Brain pericyte (primary cell): ENCODE measurements at places on chromosomes 12 and 14.
A peak's percentile ranks its signal among the peaks of the same experiment; 100 is the strongest.

- DNase-seq: no peak
Measured at GRCh38 chr12:58537278-58537677, 383.0 kb downstream of the LRIG3 start.

- peak; percentile 57 for DNase-seq
Measured at GRCh38 chr12:57782608-57783465, at the start of gene TSFM. Gene TSFM, plus strand, starts transcription at chr12:57782787. Its CDS starts 15 bp downstream, at chr12:57782802.

- no peak for DNase-seq
Measured at GRCh38 chr14:64201921-64202545, 92.1 kb downstream of the ESR2 start.

- no peak for DNase-seq
Measured at GRCh38 chr12:31578632-31579031, 12.3 kb downstream of the DENND5B start.

DNA sequence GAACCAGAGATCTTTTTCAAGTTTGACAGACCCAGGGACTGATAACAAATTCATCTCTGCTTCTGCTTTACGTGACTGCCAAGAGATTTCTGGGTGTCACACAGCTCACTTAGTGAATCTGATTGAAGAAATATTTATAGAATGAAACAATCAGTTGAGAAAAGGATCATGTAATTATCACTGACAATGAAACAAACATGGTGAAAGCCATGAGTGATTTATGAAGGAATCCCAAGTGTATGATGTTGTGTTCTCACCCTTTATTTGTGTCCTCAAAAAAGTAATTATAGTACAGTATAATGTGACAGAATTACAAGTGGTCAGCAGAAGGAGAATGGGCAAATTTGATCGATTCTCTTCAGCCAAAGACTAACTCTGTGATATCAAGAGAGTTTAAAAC, 177.3 kb downstream of the BMP4 start:
- no peak for DNase-seq

- DNase-seq: no peak
Measured at GRCh38 chr12:112900298-112901145, 6.2 kb upstream of the OAS1 start.

DNA sequence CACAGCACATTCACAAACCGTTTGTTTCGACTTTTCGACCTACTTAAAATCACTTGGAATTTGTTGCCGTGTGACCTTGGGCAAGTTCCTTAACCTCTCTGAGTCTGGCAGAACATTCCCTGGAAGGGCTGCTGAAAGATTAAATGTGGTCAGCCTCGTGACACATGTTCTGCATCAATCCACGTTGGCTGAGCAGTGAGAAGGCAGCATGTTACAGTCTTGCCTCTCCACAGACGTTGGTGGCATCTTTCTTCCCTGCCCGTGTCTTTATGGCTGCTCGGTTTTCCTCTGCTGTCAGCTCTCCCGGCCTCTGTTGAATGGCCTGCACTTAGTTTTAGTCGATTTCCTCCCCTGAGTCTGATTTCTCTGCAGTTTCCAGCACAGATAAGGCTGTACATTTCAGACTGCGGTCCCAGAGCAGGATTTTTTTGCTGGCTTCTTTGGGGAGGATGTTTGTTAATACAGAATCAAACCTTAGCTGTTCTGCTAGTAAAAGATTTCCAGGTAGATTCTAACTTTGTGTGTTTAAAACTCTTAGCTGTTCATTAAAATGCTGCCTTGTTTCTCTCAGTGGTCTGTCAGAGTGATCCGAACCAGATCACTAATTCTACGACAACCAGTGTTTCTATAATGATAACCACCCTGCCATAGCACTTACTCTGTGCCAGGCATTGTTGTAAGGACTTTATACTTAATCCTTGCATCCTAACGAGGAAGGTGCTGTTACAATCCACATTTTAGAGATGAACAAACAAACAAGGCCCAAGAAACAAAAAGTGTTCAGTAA, 217.1 kb downstream of the CHST11 start:
- no peak for DNase-seq

DNA sequence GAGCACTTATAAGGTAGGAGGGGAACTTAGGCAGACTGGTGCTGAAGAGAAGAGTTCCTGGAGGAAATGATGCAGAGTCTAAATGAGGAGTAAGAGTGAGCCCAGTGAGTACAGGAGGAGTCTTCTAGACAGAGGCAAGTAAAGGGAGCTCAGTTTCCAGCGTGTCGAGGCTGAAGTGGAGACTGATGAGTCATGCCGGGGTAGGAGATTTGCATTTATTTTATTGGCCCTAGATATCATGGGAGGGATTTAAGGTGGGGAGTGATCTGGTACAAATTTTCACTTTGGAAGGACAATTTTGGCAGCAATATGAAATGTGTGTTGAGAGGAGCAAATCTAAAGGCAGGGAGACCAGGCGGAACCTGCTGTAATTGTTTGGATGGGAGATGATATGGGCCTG, 157.5 kb downstream of the TTC8 start:
- DNase-seq: no peak

GRCh38 chr12:27026257-27026656, 3.9 kb downstream of the MED21 start:
- DNase-seq: no peak

GRCh38 chr14:77485256-77485655, 13.4 kb downstream of the ISM2 start:
- no peak for DNase-seq

GRCh38 chr12:111024205-111024801, 103.9 kb upstream of the MYL2 start:
- DNase-seq: no peak

DNA sequence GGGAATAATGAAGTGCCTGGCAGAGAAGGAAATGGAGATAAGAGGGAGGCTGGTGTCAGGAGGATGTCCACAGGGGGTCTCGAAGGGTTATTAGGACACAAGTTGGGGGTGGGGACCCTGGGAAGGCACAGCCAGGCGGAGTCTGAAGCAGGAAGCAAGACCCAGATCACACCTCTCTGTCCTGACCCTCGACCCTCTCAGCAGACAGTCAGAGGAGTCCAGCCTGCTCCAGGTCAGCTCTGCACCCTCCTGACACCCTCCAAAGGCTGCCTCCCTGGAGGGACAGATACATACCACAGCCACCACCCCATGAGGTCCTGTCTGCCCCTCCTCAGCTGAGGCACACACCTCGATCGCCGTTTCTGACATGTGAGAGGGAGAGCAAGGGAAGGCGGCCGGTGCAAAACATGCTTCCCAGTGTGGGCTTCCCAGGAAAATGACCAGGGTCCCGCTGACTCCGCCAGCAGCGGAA, 9.0 kb downstream of the BCL11B start:
- DNase-seq: no peak

DNA sequence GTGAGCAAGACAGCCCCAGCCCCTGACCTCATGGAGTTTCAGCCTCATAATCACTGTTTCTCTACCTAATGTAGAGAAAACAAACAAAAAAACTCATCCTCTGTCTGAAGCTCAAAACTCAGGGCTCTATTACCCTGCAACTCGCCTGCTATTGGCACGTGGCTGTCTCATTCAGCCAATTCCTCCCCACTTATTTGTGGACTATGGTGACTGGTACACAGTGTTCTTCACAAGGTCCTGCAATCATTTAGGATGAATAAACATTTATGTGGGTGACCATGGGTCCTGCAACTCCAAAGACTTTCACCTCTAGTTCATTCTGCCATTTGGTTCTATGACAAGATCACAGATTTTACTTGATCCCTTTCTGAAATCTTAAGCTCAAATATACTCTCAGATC, 4.7 kb downstream of the PPP2R3C start:
- DNase-seq: no peak

DNA sequence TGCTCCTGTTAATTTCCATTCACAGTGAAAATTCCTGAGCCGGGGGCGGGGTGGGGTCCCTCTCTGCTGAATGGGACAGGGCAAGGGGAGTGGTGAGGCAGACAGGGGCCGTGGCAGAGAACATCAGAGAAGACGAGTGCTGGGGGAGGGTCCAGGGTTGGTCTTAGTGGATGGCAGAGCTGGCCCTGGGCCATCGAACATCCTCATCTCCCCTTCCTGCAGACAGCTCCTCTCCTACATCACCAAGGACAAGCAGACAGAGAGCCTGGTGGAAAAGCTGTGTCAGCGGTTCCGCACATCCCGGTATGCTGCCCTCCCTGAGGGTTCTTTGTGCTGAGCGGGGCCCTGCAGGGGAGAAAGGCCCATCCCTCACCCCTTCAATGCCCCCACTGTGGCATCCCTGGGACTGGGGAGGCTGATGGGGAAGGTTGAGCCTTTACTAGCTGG, 5.0 kb upstream of the GAPDH start:
- no peak for DNase-seq

DNA sequence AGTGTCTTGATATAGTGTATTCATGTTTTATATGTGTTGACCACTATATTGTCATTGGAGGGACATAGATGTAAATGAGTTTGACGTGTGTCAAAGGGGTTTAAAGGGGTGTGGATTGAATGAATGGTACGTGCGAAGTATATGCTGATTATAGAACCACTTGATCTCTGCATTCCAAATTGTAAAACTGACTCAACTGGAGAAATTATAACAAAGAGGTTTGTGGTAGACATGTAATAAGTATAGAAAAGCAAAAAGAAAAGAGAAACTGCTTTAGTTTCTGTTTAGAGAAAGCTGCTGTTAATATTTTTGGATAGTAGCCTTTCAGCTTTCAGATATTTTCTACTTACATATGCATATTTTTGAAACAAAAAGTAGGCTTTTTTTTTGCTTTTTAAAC, 8.9 kb upstream of the MYRFL start:
- no peak for DNase-seq

- DNase-seq: no peak
Measured at GRCh38 chr14:59566296-59566695, 10.3 kb downstream of the CCDC175 start.

GRCh38 chr14:87992346-87992717, 650 bp downstream of the GALC start:
- no peak for DNase-seq

GRCh38 chr12:116806845-116807440, 68.8 kb downstream of the RNFT2 start:
- no peak for DNase-seq

GRCh38 chr14:61218157-61218556, 63.0 kb downstream of the TMEM30B start:
- DNase-seq: no peak

DNA sequence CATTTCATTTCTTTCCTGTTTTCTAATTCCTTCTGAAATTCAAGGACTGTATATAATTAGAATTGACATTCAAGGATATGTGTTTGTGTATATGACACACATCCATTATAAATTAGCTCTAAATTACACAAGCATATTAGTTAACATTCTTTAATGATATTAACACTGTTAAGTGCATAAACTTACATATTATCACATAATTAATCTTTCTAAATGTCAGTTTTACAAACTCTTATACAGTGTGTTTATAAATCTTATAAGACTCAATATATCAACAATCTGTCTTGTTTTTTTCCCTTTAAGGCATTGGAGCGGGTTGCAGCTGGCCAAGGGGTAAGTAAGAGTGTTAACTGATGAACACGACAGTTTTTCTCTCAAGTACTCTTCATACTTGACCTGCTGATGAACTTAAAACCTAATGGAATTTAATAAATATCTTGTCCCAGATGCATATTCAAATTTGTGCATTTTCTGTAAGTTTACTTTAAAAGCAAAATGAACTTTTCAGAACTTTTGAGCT, 76.1 kb downstream of the METTL25 start:
- DNase-seq: no peak

GRCh38 chr12:110657747-110658146, 31.2 kb downstream of the HVCN1 start:
- no peak for DNase-seq

DNA sequence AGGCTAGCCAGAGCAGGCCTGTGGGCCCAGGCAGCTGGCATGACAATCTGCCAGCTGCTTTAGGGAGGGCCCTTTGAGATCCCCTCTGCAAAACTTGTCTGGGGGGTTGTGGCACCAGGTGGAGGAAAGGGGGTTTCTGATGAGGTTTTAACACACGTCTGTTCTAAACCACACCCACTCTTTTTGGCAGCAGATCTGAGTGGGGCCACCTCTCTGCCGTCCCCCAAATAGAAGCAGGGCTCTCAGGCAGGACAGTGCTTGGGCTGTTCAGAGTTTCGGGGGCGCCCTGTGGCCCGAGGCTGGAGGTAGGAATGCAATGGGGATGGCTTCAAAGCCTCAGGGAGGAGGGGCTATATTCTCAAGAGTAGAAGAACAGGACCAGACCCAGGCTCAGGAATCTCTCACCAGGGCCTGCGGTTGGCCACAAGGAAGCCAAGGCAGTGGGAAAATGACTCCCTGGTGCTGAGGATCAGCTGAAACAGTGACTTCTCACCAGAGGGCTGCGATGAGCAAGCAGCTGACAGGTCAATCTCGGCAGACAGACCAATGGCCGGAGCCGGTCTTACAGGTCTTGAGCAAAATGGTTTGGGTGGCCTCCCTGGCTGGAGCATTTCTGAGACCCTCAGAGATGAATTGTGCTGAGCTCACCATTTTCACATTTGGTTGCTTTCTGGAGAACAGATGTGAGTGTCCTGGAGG, 1.5 kb upstream of the KRT5 start:
- DNase-seq: no peak

DNA sequence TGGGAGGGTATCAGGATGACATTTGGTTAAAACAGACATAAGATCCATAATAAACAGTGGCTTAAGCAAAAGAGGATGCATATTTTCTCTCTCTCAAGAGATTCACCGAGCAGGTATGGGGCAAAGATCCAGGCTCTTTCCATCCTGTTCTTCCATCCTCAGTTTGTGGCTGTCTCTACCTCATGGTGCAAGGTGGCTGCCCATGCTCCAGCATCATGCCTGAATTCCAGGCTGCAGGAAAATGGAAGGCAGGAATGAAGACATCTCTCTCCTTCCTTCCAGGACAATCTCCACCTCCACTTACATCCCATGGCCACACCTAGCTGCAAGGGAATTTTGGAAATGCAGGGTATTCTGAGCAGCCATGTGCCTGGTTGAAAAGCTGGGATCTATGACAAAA, 136.0 kb downstream of the GLT1D1 start:
- no peak for DNase-seq

DNA sequence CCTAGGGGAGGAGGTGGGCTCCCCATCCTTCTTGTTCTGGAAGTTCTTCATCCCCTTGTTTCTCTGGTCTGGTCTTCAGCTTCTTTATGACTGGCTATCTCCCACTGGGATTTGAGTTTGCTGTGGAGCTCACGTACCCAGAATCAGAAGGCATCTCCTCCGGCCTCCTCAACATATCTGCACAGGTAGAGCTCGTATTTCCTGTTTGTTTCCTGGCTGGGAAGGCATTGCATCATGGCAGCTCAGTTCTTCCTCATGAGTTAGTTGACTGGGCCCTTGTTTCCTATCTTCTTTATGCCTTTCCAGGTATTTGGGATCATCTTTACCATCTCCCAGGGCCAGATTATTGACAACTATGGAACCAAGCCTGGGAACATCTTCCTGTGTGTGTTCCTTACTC, 19.8 kb downstream of the ERG28 start:
- no peak for DNase-seq

DNA sequence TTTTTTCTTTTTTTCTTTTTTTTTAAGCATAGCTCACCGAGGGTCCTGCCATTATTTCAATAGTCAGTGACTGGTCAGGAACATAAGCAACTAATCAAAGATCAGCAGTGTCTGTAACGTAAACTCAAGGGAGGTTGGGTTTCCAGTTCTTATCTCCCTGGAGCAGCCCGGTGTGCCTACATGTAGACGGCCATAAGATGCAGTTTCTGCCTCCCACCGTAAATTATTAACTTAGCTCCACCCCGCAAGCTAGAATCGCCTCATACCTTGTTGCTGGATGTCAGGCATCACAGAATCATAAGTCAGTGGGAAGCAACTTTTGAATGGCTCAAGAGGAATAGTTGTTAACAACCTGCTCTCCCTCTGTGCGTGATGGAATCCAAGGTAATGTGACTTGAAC, at the start of gene MYO1H:
Gene MYO1H (plus strand): TSS at position 312 of the 400 bp plus-strand sequence. CDS start 61 bp downstream, at position 373.
- DNase-seq: no peak
